ENCODE measurements at places on chromosomes 7 and 10.
A peak's percentile ranks its signal among the peaks of the same experiment; 100 is the strongest.

GRCh38 chr7:42081671-42082070 lies 155.3 kb downstream of the GLI3 start:
- DNase-seq: no peak

GRCh38 chr10:110918269-110918642 lies 724 bp downstream of the BBIP1 start:
- DNase-seq: peak; percentile 78

DNA sequence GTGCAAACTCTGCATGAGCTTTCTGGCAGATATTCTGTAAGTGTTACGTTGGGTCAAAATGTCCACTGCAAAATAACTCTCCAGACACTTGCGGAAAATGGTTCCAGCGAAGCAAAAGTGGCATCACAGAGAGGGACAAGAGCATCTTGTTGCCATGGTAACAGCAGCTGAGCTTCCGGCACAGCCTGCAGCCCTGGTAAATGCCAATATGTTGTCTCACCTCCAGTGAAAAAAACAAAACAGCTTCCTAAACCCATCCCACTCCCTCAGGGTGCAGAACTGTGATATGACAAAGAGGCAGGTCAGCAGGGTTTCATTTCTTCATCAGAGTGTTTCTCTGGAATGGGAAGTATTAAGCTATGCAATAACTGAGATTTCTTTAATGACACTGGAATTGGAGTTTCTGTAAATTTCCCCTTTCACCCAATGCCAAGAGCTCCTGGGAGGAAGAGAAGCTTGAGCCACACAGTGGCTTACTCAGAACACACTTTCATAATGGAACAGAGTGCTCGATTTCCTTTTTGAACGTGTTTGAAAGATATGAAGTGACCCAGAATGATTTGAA lies 65.6 kb downstream of the FOXI2 start:
- DNase-seq: no peak

GRCh38 chr10:88271761-88272543 lies 311.2 kb downstream of the RNLS start:
- DNase-seq: no peak

GRCh38 chr10:21953585-21954057 lies 49.9 kb downstream of the DNAJC1 start:
- DNase-seq: peak; percentile 23

DNA sequence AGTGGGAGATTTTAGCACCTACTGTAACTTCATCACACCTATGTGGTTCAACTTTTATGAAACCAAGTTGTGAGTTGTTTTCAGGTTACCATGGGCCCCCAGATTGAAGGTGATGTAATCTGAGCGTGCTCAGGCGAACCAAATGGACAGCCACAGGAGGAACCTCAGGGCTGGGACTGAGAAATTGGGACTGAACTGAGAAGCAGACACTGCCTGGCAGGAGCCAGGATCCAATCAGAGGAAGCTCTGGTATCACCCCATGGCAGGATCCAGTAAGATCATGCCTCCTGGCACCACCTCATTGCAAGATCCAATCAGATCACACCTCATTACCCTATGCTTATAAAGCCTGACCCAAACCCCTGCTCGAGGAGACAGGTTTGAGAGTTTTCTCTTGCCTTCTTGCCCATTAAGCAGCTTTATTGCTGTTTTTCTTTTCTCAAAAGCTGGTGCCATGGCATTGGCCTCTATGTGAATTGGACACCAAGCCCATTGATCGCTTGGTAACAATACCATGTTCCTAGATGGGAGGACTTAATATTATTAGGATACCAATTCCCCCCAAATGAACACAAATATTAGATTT lies 43.2 kb upstream of the GDF10 start:
- no peak for DNase-seq

DNA sequence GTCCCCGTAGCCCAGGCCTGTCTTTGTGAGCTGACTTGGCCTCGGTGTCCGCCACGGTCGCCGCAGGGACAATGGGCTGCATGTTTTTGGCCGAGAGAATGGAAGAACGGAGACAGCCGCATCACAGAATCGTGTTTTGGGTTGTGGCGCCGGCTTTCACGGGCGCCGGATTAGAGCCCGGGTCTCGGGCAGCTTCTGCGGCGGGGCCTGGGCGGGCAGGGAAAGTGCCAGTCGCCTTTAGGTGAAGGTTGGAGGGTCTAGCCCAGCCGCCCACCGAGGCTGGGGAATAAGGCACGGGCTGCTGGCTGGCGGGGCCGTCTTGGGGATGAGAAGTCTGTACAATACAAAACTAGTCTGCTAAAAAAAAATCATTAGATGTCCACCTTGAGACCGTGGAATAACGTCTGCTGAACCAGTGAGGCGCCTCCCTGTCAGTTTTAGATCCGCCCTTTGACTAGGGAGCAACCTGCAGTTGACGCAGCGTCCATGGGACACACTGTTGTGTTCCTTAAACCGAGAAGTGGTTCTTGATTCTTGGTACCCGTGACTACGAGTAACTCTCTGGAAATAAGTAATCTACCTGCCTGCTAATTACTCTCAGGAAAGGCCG lies 577 bp downstream of the DNAJB9 start:
- DNase-seq: no peak

Data from AG09309 (cell line).